Caco-2 (cell line): ENCODE measurements at places on chromosomes 3 and 15. TPM values are rescaled to one million over a fixed set of nuclear protein-coding genes. Genes with fewer than 3 reads are reported as not detected.

Gene PFN2
- 39.3 and 45.9 TPM in 2 replicates for total RNA-seq

Gene ITIH1
- 0.49 TPM in 1 of 2 replicates, not detected in the other for total RNA-seq

Gene SLC28A1
- not detected in 2 replicates for total RNA-seq

Gene LDHAL6B
- total RNA-seq = not detected in 2 replicates

Gene LRRIQ4
- total RNA-seq = not detected in 2 replicates

Gene SEMA3B
- 19.7 and 21.8 TPM in 2 replicates for total RNA-seq

Gene ZKSCAN7
- not detected in 2 replicates for total RNA-seq

Gene MKRN2OS
- 1.6 and 1.7 TPM in 2 replicates for total RNA-seq

Gene OR5K2
- not detected in 2 replicates for total RNA-seq

DNA sequence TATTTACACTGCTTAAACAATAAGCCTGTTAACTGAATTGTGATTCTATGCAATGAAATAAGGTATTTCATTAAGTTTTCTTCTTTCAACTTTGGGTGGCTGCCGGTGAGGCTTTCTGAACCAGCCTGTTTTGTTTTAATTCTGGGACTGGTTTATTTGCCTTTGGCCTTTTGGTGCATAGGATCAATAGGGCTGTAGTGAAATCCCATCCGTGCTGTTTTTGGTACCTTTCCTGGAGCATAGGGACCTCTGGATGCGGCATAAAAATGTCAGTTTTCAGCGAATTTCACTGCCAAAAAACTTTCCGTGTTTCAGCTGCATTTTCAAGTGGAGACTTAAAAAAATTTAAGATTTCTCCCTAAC is 514 bp downstream of the PLS1 start:
- H3K27me3 ChIP-seq = no peaks in the 10 kb centered on the region
- H3K4me1 ChIP-seq = peaks cover 26% of the 10 kb centered on the region
- H3K4me3 ChIP-seq = peak overlapping the region; percentile 63

- no peaks in the 10 kb centered on the region; the same call in 1 of the 2 replicates for H3K36me3 ChIP-seq
- no peak overlapping the region for H3K27ac ChIP-seq
- H3K4me1 ChIP-seq = no peaks in the 10 kb centered on the region; the same call in 1 of the 2 replicates
- H3K27me3 ChIP-seq = no peaks in the 10 kb centered on the region
These were observed 530 bp upstream of the FBXL22 start for GRCh38 chr15:63596676-63597037.

- peak overlapping the region; percentile 92 for H3K27ac ChIP-seq
- H3K4me1 ChIP-seq = peaks cover 89% of the 10 kb centered on the region
- H3K27me3 ChIP-seq = no peaks in the 10 kb centered on the region
- no peak for DNase-seq
These were observed 12.4 kb downstream of the BMF start for GRCh38 chr15:40096094-40096891.

GRCh38 chr3:126476166-126477060 is 722 bp upstream of the ZXDC start:
- H3K27ac ChIP-seq = peak overlapping the region; percentile 69
- H3K4me1 ChIP-seq = peaks cover 17% of the 10 kb centered on the region
- H3K4me3 ChIP-seq = peak overlapping the region; percentile 83
- H3K36me3 ChIP-seq = no peaks in the 10 kb centered on the region; the same call in 1 of the 2 replicates

DNA sequence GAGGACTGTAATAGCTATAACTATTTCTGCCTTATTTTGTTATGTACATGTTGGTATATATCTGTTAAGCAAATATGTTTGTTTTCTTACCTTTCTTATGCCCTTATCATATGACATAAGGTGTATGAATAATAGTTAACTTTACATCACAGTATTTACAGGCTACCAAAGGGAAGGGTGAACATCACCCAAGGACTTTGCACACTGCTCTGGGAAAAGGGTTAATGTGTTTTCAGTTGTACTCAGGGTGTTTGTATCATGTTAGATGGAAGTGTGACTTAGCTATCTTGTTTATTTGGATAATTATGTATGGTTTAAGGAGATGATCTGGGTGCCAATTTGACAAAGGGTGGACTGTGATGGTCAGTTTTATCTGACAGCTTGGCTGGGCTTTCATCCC is 60.3 kb downstream of the LSM3 start:
- H3K27ac ChIP-seq = no peak overlapping the region
- peaks cover 13% of the 10 kb centered on the region; the same call in 1 of the 2 replicates for H3K4me1 ChIP-seq
- DNase-seq = no peak
- no peaks in the 10 kb centered on the region for H3K27me3 ChIP-seq
- H3K36me3 ChIP-seq = no peaks in the 10 kb centered on the region

DNA sequence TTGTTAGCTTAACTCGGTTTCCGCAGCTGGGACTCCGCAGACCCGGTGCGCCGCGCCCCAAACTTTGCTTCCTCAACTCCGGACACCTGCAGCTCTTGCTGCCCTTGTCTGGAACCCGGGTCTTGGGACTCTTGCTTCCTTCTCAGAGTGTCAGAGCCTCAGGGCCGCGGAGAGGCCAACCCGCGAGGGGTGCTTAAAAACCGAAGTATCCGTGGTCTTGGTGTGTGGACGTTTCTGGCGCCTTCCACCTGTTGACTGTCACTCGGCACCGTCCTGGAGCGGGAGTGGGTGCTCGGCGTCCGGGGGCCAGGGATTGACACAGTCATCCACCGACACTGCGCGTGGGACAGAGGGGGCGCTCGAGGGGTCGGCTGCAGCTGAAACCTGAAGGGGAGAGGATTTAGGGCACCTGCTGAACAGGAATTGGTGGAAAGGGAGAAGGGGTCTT is 386 bp downstream of the SQOR start:
- peak; percentile 68 for DNase-seq
- H3K4me3 ChIP-seq = peak overlapping the region; percentile 76
- H3K4me1 ChIP-seq = peaks cover 11% of the 10 kb centered on the region
- H3K27me3 ChIP-seq = no peaks in the 10 kb centered on the region
- no peaks in the 10 kb centered on the region for H3K36me3 ChIP-seq

DNA sequence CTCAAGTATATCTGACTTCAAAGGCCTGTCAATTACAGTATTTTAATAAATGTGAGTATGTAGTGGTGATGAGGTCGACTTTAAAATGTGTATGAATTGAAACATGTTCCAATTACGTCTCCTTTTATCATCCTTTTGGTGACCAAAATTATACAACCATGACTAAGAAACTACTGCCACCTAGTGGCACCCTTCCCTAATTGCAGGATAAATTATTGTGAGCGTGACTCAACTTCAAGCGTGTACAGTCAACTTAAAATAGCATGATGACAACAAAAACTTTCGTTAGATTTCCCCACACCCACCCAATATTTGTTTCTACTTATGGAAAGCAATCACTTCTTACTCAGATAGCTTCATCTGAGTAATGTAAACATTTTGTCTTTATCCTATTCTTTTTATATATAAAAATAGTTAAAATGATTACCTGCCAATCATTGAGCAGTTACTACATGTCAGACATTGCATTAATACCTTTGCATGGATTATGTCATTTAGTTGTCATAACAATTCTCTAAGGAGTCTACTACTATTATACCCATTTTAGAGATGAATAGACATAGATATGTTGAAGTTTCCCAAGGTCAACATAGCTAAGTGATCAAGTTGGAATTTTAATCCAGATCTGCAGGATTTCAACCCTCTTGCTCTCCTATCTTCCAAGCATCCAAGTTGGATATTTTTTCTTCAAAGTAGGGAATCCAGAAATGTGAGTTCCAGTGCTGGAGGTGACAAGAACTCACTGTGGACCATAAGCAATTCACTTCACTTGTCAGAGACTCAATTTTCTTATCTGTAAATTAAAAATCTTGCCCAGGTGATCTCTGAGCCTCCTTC is 106.0 kb downstream of the MEX3B start:
- no peak overlapping the region for H3K4me3 ChIP-seq
- H3K27me3 ChIP-seq = no peaks in the 10 kb centered on the region
- no peaks in the 10 kb centered on the region for H3K4me1 ChIP-seq
- DNase-seq = no peak

DNA sequence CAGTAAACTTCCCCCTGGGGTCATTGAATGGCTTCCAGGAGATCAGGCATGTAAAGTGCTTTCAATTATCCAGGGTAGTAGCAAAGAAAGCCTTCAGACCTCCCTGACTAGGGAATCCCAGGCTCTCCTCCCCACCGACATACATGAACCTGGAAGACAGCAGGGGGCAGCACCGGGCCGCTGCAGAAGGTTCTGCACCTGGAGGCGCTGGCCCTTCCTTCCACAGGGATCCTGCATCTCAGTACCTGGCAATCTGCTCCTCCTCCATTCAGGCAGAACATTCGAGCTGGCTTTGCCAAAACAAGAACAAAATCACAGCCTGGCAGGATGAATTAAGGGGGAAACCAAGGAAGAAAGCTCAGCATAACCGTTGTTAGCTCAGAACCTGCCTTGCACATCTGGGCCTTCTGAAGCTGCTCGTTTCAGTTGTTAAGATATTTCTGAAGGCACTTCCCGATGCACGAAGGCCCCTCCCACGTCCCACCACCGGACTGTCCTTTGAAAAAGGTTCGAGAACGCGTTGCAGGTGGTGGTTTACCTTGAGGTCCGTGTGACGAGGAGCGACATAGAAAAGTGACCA is 237.7 kb downstream of the SLCO3A1 start:
- DNase-seq = peak; percentile 71
- no peaks in the 10 kb centered on the region for H3K36me3 ChIP-seq
- no peak overlapping the region for H3K27ac ChIP-seq

DNA sequence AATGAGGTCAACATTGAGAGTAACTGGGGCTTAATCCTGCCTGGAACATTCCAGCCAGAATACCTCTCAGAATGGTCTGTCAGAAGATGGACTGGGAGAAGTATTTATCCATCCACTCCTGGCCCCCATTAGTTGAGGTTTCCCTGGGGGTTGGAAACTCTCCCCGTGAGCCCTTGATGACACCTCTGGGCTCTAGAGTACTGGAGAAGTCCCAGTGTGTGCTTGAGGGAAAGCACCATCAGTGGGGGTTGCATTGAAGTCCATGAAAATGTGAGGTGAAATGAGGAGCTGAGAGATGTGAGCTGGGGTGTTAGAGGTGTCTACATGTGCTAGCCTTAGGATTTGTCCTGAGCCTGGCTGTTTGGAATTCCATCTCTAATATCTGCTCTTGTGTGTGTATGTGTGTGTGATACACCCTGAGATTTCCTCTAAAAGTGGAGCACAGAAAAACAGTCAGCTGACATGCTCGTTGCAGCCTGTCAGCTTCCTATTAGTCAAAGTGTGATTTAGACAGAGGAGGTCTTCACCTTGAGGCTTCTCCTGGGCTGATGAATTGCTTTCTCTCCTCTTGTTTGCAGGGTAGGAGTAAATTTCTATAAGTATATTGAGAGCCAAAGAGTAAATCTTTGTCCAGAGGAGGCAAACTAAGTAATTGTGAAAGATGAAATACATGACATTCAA is 67.6 kb downstream of the NR1D2 start:
- H3K27ac ChIP-seq = no peak overlapping the region
- no peaks in the 10 kb centered on the region for H3K4me1 ChIP-seq
- H3K36me3 ChIP-seq = no peaks in the 10 kb centered on the region
- H3K4me3 ChIP-seq = no peak overlapping the region
- DNase-seq = no peak
- no peaks in the 10 kb centered on the region for H3K27me3 ChIP-seq

DNA sequence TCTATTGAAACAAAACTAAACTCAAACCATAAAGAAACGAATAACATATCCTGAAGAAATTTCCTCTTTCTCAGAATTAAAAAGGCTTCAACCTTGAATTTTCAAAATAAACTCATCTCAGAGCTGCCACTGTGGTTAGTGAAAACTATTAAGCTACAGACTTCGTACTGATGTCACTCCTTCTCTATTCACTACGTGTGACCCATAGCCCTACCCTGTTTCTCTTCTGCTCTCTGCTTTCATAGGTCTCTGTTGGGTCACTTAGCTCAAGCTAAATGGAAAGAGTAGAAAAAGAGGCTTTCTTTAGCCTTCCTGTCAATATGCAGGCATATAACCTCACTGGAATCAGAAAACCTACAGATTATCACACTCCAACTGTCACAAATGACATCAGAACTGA is 126.6 kb upstream of the MME start:
- H3K4me1 ChIP-seq = no peaks in the 10 kb centered on the region
- no peak overlapping the region for H3K27ac ChIP-seq
- H3K36me3 ChIP-seq = no peaks in the 10 kb centered on the region
- no peak overlapping the region for H3K4me3 ChIP-seq

- no peaks in the 10 kb centered on the region for H3K27me3 ChIP-seq
- no peak overlapping the region for H3K27ac ChIP-seq
- H3K4me1 ChIP-seq = 0 out of 2 replicates have a peak, but pooled peaks cover 3% of the 10 kb centered on the region
- no peak for DNase-seq
These were observed 10.0 kb downstream of the TRPM1 start for GRCh38 chr15:31091481-31091880.

- no peaks in the 10 kb centered on the region for H3K27me3 ChIP-seq
- no peak for DNase-seq
- H3K27ac ChIP-seq = peak overlapping the region; percentile 71
These were observed 222.8 kb upstream of the TPRG1 start for GRCh38 chr3:188948997-188949389.

GRCh38 chr15:30824518-30825195 is 79.1 kb upstream of the FAN1 start:
- H3K36me3 ChIP-seq = no peaks in the 10 kb centered on the region
- no peak overlapping the region for H3K27ac ChIP-seq
- H3K4me3 ChIP-seq = no peak overlapping the region
- DNase-seq = no peak
- no peaks in the 10 kb centered on the region for H3K4me1 ChIP-seq

GRCh38 chr15:82100111-82100929 is 54.5 kb upstream of the MEX3B start:
- no peak overlapping the region for H3K4me3 ChIP-seq
- H3K27ac ChIP-seq = no peak overlapping the region
- no peaks in the 10 kb centered on the region for H3K27me3 ChIP-seq
- no peaks in the 10 kb centered on the region for H3K4me1 ChIP-seq
- H3K36me3 ChIP-seq = no peaks in the 10 kb centered on the region
- DNase-seq = no peak

DNA sequence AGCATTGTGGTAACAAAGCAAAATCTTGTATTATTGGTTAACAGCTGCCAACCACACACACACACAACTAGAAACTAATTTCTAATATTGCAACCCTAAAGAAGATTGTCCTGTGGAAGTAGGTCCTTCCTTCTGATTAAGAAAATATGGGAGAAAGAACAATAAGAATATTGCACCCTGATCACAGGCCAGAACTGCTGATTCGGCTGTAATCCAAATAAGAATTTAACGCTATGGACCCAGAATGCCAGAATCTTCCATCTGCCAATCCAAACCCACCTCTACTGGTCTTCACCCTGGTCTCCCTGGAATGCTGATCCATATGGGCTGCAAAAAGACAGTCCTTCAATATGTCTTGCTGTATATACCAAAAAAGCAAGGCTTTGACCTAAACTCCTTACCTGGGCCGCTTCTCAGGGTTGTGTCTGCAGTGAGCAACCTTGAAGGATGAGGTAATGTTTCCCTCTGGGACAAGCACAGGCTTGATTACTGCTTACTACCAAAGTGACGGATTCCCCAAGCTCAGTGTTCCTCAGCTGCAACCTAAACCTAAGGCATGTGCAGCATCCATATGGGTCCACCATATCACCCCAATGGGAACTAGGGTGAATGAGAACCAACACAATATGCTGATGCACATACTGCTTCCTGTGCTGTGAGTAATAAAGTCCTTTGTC is 8.0 kb downstream of the CCDC14 start:
- no peak overlapping the region for H3K27ac ChIP-seq
- H3K36me3 ChIP-seq = peaks cover 2% of the 10 kb centered on the region; the same call in 1 of the 2 replicates
- DNase-seq = no peak
- no peaks in the 10 kb centered on the region for H3K4me1 ChIP-seq
- no peaks in the 10 kb centered on the region for H3K27me3 ChIP-seq

- H3K27ac ChIP-seq = no peak overlapping the region
- no peaks in the 10 kb centered on the region for H3K4me1 ChIP-seq
- no peaks in the 10 kb centered on the region; the same call in 1 of the 2 replicates for H3K27me3 ChIP-seq
- H3K36me3 ChIP-seq = no peaks in the 10 kb centered on the region
- peak overlapping the region; percentile 77 for H3K4me3 ChIP-seq
These were observed 1.6 kb downstream of the BBX start for GRCh38 chr3:107524326-107524840.
